Activated CD8-positive, alpha-beta memory T cell treated with anti-CD3 and anti-CD28 coated beads for 4 hours (primary cell): ENCODE measurements at places on chromosomes 1 and 21.

DNA sequence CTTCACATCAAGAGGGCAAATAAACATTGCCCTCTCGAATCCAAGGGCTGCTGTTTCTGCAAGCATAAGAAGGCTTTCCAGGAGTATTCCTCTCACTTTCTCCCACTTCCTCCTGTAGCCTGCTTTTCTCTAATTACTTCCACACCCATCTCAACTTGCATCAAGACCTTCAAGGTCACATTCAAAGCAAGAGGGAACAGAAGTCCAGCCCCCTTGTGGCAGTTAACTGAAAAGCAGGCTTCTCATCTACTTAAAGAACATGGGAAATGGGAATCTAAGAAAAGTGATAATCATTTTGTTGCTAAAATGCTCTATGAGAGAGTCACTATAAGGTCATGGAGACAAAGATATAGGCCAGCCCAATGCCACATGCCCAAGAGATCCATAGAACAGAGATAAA is 874.4 kb downstream of the KCNT2 start:
- DNase-seq = no peak

- no peak for DNase-seq
These were observed 475.4 kb upstream of the NR5A2 start for GRCh38 chr1:199551967-199552565.

GRCh38 chr1:30655672-30656071 is 67.7 kb downstream of the MATN1 start:
- no peak for DNase-seq

DNA sequence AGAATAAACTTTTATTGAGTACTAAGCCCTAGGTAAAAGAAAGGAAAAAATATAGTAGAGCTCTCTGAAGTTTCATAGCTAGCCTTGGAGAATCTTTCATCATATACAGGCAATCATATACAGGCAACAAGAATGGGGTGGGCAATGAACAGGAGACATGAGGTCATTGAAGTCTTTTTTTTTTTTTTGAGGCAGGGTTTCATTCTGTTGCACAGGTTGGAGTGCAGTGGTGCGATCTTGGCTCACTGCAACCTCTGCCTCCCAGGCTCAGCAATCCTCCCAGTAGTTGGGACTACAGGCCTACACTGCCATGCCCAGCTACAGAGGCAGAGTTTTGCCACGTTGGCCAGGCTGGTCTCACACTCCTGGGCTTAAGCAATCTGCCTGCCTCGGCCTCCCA is 22.1 kb downstream of the RUSC1 start:
- DNase-seq = no peak

DNA sequence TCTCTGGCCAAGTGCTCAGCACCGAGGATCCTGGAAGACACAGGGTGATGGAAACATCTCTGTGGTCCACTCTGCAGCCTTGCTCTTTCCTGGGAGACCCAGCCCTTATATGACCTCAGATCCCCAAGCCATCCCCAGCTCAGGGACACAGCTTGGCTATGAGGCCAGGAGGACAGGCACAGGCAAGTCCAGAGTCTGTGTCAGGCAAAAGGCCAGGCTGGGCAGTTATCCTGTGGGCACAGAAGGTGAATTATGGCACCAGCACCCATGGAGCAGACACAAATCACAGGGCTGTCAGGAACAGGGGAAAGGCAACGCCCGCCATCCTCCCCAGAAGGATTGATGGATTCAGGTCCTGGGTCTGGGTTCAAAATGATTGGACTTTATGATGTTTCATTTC is 52.1 kb upstream of the SCMH1 start:
- DNase-seq = no peak
